ENCODE measurements at places on chromosomes 2 and 18.

GRCh38 chr2:70381821-70382220 is 80.0 kb upstream of the FAM136A start:
- DNase-seq = no peak

DNA sequence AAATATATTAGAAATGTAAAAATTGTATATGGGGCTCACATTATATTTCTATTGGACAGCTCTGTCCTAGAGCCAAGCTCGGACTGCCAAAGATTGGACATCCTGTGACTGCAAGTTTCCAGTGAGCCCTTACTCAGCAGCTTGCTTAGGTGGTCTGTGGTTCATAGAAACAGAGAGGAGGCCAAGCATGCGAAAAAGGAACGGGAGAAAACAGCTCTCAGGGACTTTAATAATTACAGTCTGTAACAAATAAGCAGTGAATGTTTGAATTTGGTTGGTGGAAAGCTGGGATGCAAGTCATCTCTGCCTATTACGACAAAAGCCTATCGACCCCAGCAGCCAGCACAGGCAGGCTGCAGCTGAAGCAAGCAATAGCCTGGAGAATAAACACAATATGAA is 35.6 kb downstream of the WIPF1 start:
- DNase-seq = no peak

DNA sequence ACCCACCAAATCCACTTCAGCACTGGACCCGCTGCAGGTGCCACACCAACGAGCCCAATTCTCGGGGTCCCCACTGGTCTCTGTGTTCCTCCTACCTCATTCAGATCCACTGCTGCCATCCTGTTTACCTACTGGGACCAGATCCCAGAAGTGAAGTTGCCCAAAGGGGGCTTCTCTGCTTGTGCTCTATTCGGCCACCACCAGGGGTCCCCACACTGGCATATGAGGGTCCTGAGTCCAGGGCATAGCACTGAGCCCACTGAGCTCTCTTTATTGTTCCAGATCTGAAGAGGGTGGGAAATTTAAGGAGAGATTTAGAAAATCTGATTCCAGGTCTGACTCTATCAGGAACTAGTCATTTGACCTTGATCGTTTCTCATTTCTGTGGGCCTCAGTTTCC is 2.4 kb downstream of the GPR45 start:
- no peak for DNase-seq

DNA sequence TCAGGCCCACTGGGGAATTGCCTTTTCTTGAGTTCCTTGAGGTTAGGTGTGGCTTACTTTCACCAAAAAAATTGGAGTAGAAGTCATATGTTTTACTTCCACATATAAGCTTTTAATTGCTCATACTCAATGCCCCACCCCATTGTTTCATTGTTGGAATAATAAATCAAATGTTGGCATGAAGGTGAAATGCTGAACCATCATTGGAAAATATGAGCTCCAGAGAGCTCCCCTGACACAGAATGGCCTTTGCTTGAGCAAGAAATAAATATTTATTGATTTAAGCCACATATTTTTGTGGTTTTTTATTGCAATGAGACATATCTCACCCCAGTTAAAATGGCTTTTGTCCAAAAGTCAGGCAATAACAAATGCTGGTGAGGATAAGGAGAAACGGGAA is 167.3 kb upstream of the SRD5A2 start:
- no peak for DNase-seq

DNA sequence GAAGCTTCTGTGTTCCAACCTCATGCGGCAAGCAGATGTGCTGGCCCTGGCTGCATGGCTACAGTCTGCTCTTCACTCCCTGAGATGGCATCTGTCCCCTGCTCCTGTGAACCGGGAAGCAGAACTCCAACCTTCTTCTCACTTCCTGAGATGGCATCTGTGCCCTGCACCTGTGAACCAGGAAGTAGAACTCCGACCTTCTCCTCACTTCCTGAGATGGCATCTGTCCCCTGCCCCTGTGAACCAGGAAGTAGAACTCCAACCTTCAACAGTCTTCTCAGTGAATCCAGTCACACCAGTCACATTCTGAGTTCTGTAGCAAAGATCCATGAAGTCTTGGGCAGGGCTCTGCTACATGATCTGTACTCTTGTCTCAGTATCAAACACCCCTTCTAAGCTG is 887.2 kb upstream of the KLHL29 start:
- no peak for DNase-seq

DNA sequence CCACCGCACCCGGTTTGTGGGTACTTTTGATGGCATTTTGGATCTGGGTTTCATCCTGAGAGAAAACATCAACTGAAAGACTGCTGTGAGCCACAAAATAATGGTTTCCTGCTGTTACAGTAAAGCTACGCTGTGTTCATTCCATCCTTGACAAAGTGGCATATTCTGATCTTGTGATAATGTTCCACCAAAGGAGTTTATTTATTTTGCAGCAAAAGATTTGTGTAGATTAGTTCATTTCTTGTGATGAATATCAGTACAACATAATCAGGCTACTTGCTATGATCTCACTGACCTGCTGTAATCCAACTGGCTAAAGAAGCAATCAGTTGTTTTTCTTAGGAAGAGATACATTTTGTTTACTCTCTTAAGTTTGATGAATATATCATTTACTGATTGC is 45.0 kb downstream of the EEF1B2 start:
- DNase-seq = no peak

- no peak for DNase-seq
These were observed 223.6 kb upstream of the SIX2 start for GRCh38 chr2:45232818-45233217.

GRCh38 chr2:232761301-232761907 is 15.0 kb downstream of the KCNJ13 start:
- no peak for DNase-seq

GRCh38 chr2:17190527-17190926 is 327.7 kb downstream of the RAD51AP2 start:
- no peak for DNase-seq

GRCh38 chr2:145431181-145431951 is 911.4 kb upstream of the ZEB2 start:
- no peak for DNase-seq

GRCh38 chr18:38074298-38074876 is 508.8 kb upstream of the CELF4 start:
- DNase-seq = no peak

GRCh38 chr18:41144441-41144840 is 810.6 kb upstream of the PIK3C3 start:
- DNase-seq = no peak

DNA sequence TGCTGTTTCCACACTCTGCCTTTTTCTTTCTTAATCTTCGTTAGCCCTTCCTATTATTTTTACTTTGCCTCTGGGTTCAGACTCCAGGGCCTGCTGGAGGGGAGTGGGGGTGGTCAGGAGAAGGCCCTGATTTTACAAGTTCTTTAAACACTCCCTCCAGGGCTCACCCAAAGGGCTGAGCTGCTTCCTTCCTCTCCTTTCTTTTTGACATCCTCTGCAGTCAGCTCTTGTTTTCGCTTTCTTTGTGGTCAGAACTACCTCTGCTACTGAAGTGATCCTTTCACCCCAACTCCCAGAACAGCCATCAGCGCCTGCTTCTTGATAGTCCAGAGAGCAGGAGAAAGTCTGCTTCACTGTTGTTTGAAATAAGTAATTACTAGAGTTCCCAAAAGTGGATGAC is 925.7 kb downstream of the EPHA4 start:
- DNase-seq = no peak

- no peak for DNase-seq
These were observed 797.0 kb downstream of the TDRD15 start for GRCh38 chr2:21920721-21921120.

All from stimulated activated CD8-positive, alpha-beta memory T cell treated with anti-CD3 and anti-CD28 coated beads, Interleukin-4, amount 100 ng/mL, for 24 hours (primary cell).